Activated CD4-positive, alpha-beta T cell treated with anti-CD3 and anti-CD28 coated beads, Interleukin-2, amount 10 ng/mL, durations not matched to agents 24 days and 14 days (primary cell): ENCODE measurements at places on chromosomes 3 and 15.
A peak's percentile ranks its signal among the peaks of the same experiment; 100 is the strongest.

- peak; percentile 27 for DNase-seq
These were observed 33.7 kb downstream of the KIF7 start for GRCh38 chr15:89621547-89621946.

- DNase-seq: peak; percentile 71
These were observed 73.1 kb upstream of the BHLHE40 start for GRCh38 chr3:4906107-4906621.

- DNase-seq: no peak
These were observed 44.9 kb upstream of the PLXNA1 start for GRCh38 chr3:126937973-126938372.

- no peak for DNase-seq
These were observed 95.5 kb downstream of the FHIT start for GRCh38 chr3:61155701-61156292.

GRCh38 chr3:196974661-196975060 lies 6.0 kb upstream of the PIGZ start:
- DNase-seq: no peak

- DNase-seq: no peak
These were observed 316.8 kb downstream of the CHST2 start for GRCh38 chr3:143436231-143436930.

GRCh38 chr3:42116466-42116865 lies 25.3 kb downstream of the TRAK1 start:
- DNase-seq: no peak

- DNase-seq: no peak
These were observed 43.0 kb downstream of the ABHD5 start for GRCh38 chr3:43733459-43734384.

GRCh38 chr15:88717382-88718031 lies 78.7 kb downstream of the ISG20 start:
- DNase-seq: no peak

GRCh38 chr15:85120351-85121113 lies 138.9 kb downstream of the PDE8A start:
- DNase-seq: no peak

GRCh38 chr3:50275141-50275995 lies 3.5 kb upstream of the LSMEM2 start:
- DNase-seq: no peak

DNA sequence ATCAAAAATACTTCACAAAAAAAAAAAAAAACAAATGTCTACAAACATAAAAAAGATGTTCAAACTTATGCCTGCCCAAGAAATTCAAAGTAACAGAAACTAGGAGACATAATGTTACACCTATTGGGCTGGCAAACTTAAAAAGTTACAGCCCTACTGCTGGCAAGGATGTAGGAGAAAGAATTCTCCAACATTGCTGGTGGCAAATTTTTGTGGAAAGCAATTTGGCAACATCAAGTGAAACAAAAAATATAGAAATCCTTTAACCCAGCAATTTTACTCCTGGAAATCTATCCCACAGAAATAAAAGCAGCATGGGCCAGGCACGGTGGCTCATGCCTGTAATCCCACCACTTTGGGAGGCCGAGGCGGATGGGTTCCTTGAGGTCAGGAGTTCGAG lies 73.2 kb downstream of the STAG1 start:
- DNase-seq: no peak

GRCh38 chr15:88658070-88658965 lies 19.5 kb downstream of the ISG20 start:
- DNase-seq: no peak

DNA sequence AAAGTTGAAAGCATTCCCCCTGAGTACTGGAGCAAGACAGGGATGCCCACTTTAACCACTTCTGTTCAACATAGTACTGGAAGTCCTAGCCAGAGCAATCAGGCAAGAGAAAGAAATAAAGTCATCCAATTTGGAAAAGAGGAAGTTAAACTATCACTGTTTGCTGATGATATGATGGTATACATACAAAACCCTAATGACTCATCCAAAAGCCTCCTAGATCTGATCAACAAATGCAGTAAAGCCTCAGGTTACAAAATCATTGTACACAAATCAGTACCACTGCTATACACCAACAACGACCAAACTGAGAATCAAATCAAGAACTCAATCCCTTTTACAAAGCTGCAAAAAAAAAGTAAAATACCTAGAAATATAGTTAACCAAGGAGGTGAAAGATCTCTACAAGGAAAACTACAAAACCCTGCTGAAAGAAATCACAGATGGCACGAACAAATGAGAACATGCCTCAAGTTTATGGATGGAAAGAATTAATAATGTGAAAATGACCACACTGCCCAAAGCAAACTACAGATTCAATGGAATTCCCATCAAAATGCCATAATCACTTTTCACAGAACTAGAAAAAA lies 40.3 kb downstream of the RPL39L start:
- DNase-seq: no peak

- peak; percentile 95 for DNase-seq
These were observed 108.1 kb downstream of the KLF13 start for GRCh38 chr15:31434588-31435260.

DNA sequence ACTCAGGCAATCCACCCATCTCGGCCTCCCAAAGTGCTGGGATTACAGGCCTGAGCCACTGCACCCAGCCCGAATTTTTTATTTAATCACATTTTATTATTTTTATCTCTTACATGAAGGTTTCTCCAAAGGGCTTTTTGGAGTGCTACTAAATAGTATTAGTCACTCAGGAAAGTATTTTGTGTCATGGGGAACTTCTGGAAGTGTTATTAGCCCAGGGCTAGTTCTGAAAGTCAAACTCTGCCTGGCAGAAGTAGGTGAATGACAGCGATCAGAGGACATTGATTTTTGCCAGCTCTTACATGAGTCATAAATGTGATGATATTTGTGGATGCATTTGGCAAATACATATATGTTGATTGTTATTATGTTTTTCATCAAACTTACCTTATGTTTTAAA lies 48.7 kb downstream of the ZPLD1 start:
- no peak for DNase-seq

GRCh38 chr3:32246079-32246675 lies 7.7 kb downstream of the CMTM8 start:
- no peak for DNase-seq

DNA sequence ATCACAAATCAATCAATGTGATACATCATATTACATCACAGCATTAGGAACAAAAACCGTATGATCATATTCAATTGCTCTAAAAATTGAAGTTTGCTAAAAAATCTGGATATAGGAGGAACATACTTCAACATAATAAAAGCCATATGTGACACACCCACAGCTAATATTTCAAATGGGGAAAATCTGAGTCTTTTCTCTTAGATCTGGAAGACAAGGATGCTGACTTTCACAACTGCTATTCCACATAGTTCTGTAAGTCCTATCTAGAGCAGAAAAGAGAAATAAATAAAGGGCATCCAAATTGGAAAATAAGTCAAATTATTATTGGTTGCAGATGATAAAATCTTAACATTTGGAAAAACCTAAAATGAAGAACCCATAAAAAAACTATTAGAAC lies 256.8 kb upstream of the SGO1 start:
- no peak for DNase-seq

DNA sequence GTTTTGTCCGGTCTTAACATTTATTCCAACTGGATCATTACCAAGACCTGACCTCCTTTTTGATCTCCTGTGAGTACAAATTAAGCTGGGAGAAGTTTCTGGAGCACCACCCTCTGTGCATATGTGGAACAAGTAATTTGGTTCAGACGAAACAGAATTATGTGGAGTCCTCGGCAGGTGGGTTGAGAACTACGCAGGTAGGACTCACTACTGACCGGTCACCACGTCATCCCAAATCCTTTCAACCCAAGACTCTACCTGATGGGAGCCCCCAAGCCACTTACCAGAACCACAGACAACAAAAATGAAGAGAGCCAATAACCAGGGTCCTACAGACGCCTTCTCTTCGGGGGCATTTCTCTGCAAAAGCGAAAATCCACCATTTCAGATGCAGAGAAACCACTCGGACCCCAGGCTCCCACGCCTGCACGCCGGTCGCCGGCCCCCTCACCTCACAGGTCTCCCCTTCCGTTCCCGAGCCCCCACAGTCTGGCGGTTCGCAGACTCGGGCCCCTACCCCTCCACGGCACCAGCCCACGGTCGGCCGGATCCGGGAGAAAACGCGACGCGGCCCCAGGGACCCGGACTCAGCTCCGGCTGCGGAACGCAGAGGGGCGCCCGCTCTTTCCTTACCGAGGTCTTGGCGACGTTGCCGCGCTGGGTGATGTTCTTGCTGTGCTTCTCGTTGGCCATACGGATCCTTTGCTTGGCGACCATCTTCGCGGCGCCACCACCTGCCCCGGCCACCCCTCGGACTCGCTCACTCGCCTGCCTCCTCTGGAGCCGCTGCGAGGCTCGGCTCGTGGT lies 674 bp downstream of the SERP1 start:
- peak; percentile 85 for DNase-seq

DNA sequence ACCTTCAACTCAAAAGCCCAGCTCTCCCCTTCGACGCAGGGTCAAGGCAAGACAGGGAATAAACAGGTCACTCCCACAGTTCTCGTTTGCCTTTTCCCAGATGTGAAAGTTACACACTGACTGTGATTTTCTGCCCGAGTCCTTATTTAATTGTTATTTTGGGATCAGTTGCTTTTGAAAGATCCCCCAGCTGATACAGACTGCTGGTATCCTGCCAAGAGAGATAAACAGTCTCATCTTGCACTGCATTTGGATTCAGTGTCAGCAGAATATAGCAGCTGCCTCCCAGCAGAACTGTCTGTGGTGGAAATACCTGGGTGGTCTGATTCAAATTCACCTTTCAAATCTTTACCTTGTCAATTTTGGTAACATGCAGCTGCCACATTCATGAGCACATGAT lies 56.0 kb upstream of the FAM3D start:
- no peak for DNase-seq

- peak; percentile 64 for DNase-seq
These were observed 41.5 kb downstream of the HRH1 start for GRCh38 chr3:11195721-11196332.

DNA sequence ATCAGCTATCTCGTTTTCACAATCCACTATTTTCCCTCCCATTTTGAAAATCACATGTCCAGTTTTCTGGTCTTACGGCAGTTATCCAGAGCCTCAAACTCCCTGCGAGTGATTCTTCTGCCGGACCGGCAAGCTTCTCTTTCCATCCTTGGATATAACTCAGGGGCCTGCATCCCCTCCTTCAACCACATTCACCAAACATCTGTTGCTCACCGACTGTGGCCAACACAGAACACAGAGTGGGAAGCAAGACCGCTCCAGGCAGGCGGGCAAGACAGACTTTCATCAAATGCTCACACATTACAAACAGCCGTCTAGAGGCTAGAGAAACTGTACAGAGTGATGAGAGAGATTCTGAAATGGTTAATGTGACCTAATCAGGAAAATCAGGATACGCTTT lies 7.6 kb upstream of the SLC12A8 start:
- DNase-seq: no peak

- no peak for DNase-seq
These were observed 8.0 kb upstream of the TMEM212 start for GRCh38 chr3:171835116-171835515.

DNA sequence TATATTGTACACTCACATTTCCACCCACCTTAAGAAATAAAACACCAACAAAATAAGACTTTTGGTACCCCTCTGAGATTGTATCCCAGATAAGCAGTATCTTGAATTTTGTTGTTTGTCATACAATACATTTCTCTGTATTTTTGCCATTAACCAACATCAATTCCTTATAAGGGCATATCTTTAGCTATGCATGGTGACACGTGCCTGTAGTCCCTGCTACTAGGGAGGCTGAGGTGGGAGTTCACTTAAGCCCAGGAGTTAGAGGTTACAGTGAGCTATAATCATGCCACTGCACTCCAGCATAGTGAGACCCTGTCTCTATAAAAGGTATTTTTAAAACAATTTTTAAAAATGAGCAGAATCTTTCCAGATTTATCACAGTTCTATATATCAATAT lies 32.5 kb upstream of the STXBP5L start:
- DNase-seq: no peak

- no peak for DNase-seq
These were observed 76.7 kb downstream of the ADAMTS17 start for GRCh38 chr15:100264994-100265640.

GRCh38 chr15:101137312-101137940 lies 114.4 kb downstream of the CHSY1 start:
- peak; percentile 72 for DNase-seq

- DNase-seq: no peak
These were observed 59.1 kb downstream of the TBC1D2B start for GRCh38 chr15:78018445-78018844.

GRCh38 chr15:80105595-80105994 lies 46.1 kb downstream of the ZFAND6 start:
- no peak for DNase-seq

- DNase-seq: no peak
These were observed 101.0 kb downstream of the OSBPL10 start for GRCh38 chr3:31880020-31880419.

GRCh38 chr3:11481556-11481955 lies 162.2 kb downstream of the VGLL4 start:
- no peak for DNase-seq

DNA sequence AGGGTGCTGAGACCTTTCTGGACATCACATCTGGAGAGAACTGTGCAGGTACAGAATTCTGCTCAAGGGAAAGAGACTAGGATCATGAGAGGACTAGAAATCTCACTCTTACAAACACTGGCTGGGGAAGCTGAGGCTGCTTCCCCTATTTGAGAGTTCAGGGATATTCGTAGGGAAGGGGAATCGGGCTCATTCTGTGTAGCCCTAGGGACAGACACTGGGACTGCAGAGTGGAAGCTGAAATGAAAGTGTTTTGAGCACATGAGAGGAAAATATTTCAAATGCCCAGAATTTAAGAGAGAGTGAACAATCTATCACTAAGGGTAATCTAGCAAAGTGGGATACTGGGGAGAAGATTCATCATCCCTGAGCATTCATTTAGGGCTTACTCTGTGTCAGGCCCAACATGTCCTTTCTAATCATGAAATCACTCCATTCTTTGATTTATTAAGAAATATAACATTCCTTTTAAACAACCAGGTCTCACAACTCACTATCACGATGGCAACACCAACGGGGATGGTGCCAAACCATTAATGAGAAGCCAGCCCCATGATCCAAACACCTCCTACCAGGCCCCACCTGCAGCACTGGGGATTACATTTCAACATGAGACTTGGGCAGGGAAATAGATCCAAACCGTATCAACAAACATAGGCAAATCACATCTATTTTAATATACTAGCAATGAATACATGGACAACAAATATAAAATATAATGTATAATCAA lies 63.0 kb downstream of the CPN2 start:
- DNase-seq: no peak
